ENCODE measurements at places on chromosomes 2 and 18.

DNA sequence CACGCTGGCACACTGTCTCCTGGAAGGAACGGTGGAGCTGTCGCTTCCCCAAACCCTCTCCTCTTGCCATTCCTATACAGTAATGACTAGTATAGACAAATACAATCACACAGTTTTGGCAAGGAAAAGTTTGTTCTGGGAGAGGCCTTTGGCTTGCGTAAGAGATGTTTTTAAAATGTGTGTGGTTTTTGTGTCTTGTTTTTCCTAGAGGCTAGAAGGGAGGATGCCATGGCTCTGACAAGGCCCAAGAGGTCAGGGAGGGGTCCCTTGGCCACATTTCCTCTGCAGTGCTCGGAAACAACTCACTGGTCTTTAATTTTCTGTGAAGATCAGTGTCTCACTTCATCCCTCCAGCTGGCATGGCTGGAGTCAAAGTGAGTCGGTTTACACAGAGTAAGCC is 195.9 kb downstream of the SH3RF3 start:
- no peak for DNase-seq

GRCh38 chr2:135803278-135803677 is 33.7 kb downstream of the LCT start:
- no peak for DNase-seq

DNA sequence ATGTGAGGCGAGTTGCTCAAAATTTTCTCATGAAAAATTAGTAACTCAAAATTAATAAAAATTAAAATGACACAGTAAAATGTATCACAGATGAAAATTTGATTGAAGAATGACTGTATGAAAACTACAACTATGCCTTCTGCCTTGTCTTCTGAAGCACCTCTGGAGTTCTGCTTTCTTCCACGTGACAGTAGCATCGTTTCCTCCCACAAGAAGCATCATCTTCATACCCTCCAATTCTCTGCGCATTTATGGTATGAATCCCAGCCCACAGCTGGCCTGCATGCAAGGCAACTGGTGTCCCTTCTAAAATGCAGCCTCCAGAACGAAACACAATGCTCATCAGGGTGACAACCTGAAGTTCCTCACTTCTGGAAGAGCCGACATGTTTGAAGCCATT is 189.9 kb downstream of the MYO1B start:
- DNase-seq, result no peak

- no peak for DNase-seq
Measured at GRCh38 chr2:100978582-100979191, 23.4 kb upstream of the RPL31 start.

DNA sequence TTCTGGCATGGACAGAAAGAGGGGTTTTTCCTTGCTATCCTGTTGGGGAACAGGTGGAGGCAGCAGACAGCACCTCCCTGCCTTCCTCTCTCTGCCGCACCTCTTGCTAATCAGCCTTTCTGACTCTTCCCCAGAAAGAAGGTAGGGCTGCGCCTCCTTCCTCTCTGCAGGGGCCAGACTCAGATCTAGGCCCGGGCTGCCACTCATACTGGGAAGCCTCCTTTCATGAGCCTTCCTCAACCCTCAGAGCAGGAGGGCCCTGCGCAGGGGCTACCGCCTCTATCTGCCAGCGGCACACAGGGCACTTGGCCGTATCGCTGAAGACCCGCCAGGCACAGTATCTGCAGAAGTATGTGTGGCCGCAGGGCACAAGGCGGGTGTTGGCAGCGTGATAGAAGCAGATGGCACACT is 7.1 kb downstream of the NEURL3 start:
- no peak for DNase-seq

DNA sequence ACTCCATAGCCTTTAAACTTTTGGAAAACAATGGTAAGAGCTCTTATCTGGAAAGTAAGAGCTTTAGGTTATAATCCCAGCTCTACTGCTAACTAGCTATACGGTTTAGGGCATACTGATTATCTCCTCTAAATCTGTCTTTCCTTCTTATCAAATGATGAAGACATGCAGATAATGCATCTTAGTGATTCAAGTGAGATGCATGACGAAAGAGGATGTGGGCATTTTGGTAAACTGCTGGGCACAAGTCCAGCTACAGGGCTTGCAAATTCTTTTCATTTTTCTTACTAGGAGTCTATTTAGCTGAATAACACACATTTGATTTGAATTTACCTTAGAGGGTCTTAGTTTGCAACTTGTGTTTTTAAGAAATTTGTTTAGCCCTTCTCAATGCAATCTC is 1604.8 kb upstream of the ZEB2 start:
- no peak for DNase-seq

DNA sequence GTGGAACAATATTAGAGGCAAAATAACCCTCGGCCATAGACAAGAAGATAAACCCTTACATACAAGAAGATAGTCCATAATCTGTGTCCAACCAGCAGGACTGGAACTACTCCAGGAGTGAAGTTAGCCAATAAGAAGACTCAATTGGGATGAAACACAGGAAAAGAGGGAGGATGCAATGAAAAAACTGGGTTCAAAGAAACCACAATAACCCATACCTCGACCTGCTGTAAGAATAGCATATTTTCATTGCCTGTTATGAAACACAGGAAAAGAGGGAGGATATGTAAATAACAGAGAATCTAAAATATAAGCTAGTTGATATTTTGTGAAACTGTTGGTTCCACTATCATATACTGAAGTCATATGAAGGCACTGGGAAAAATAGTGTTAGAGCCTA is 87.1 kb upstream of the CSRNP3 start:
- DNase-seq, result no peak

DNA sequence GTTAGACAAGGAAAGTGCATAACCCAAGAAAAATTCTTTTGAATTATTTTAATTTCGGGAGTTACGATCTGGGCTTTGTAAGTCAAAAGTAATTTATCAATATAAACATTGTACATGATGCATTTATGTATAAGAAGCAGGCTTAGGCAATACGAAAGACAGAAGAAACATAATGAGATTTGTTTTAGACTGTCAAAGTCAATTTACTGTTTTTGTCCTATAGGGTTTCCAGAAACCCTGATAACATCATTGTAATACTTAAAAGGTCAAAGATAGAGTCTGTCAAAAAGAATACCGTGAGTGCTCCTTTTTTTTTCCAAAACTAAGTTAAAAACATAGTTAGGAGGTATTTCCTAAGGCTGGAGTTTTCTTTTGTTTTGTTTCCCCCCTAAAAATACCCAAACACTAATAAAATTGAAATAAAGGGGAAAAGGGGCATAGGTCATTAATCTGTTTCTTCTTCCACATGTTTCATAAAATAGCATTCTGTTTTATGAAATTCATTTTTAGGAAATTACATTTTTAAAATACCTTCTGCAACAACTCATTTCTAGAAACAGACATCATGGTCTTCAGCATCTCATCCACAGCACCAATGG is 16.1 kb downstream of the C1D start:
- no peak for DNase-seq

DNA sequence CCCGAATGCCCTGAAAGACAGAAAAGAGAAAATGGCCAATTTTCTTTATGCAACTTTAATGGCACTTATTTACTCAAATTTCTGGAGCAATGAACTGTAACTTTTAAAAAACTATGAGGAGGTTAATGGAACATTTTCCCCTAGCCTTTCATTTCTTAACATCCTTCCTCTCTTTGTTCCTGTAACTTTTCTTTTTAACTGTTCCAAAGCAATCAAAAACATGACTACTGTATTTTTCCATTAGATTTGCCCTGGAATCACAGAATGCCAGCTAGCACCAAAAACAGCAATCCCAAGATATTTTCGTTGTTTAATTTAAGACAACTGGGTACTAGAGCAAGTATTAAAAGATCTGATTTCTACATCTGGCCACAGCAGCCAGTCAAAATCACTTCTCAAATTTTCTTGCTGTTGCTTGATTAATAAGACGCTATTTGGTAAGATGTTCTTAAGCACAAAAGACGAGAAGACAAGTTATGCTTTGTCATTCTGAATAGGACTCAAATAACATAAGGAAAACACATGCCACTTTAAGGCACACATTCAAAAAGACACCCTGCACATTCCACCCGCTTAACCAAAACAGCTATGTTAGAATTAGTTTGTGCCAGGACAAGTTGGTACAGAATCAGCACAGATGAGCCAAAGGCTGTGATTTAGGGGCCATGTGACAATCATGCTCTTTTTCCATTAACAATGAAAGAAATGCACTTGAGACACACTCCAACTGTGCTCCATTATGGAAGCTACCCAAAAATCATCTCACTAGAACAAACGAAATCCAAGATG is 3.6 kb downstream of the STARD7 start:
- no peak for DNase-seq

DNA sequence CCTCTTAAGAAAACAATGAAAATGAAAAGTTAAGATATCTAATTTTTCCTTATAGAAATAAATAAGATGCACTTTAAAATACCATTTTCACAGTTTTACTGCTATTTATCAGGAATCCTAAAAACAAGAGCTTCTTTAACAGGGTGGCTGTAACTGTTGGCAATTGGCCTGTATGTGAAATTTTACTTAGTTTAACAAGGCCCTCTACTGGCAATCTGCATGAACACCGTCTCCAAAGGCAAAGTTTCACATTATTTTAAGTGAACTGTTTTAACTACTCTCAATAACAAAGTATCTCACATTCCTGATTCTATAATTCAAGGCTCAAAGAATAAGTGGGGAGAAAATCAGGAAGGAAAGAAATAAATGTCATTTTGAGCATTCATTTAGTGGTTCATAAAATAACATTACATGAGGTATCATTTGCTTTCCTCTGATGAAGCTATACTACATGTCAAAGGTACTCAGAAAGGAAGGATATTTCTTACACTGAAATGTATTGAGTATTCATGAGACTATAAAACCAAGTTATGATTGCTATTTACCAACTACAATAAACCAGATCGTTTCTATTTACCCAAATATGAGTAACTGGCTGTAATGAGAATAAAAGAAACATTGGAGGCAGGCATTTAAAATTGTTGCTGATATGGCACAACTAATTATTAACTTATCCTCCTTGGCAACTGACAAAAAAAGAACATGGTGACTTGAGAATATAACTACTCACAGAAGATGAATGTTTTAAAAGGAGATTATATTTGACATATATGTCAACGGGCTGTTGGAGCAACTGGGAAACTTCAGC is 7.0 kb downstream of the NCKAP5 start:
- DNase-seq, result no peak

GRCh38 chr2:71936076-71937030 is 211.3 kb downstream of the CYP26B1 start:
- no peak for DNase-seq

DNA sequence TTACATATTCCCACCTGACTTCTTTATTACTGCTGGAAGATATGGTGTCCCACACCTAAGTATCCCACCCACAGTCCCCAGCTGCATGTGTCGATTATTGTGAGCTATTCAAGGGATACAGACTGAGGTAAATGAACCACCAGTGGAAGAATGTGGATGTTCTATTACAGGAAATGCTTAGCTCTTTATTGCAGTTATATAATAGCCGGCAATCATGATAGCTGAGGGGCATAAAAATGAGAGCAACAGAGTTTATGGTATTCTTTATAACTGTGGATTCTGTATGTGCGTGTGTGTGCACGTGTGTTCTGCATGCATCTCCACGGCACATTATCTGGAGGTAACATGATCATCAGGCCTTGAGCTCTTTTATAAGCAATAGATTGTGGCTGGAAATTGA is 198.9 kb downstream of the NEDD4L start:
- no peak for DNase-seq

- no peak for DNase-seq
Measured at GRCh38 chr2:137959166-137959565, 5.1 kb upstream of the HNMT start.

DNA sequence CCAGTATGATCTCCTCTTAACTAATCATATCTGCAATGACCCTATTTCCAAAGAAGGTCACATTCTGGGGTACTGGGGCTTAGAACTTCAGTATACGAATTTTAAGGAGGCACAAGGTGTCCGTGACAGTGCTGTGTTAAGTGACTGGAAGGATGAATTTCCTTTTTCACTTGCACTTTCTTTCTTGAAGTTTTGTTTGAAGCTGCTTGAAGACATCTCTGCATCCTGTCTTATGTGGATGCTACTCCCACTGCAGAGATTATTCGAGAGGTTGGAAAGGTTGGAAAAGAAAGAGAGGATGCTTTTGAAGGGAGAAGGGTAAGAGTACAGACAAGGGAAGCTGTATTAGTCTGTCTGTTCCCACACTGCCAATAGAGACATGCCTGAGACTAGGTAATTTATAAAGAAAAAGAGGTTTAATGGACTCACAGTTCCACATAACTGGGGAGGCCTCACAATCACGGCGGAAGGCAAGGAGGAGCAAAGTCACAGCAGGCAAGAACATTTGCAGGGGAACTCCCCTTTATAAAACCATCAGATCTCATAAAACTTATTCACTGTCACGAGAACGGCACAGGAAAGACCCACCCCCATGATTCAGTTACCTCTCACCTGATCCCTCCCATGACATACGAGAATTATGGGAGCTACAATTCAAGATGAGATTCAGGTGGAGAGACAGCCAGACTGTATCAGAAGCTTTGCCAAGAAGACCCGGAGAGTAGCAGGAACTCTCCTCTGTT is 3.6 kb upstream of the RNF144A start:
- DNase-seq, result no peak

GRCh38 chr2:179861027-179861415 is 391 bp downstream of the ZNF385B start:
- peak; percentile 46 for DNase-seq

GRCh38 chr18:11502368-11502767 is 107.0 kb upstream of the SLC35G4 start:
- DNase-seq, result no peak

DNA sequence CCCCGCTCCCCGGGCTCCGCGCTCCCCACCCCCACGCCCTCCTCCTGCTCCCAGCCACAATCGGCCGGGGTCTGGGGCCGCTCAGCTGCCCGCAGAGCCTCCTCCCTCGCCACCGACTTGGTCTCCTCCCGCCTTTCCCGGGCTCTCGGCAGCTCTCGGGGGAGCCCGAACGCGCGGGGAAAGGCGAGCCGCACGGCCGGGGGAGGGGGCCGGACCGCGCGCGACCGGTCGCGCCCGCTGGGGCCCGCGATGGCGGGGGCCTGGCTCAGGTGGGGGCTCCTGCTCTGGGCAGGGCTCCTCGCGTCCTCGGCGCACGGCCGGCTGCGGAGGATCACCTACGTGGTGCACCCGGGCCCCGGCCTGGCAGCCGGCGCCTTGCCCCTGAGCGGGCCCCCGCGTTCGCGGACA is 327 bp downstream of the LTBP1 start:
- DNase-seq, result no peak

DNA sequence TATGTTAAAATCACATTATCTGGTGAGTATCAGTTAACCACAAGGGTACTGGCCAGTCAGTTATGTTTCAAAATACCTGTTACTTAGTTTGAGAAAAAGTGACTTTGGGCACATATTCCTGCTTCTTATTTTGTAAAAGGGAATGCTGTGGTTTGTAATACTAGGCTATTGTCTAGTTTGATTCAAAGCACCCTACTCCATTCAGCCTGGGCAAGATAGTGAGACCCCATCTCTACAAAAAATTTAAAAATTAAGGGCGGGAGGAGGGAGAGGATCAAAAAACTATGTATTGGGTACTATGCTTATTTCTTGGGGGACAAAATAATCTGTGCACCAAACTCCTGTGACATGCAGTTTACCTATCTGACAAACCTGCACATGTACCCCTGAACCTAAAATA is 18.9 kb downstream of the MBD5 start:
- no peak for DNase-seq

- no peak for DNase-seq
Measured at GRCh38 chr2:237418300-237418699, 4.3 kb upstream of the COL6A3 start.

GRCh38 chr2:163347982-163348856 is 387.6 kb downstream of the FIGN start:
- peak; percentile 63 for DNase-seq

Data from lower lobe of right lung (tissue), 2 donors.